ENCODE measurements at places on chromosomes 5 and 9.

GRCh38 chr9:76904661-76905457, 1.1 kb downstream of the PRUNE2 start:
- DNase-seq, result no peak

DNA sequence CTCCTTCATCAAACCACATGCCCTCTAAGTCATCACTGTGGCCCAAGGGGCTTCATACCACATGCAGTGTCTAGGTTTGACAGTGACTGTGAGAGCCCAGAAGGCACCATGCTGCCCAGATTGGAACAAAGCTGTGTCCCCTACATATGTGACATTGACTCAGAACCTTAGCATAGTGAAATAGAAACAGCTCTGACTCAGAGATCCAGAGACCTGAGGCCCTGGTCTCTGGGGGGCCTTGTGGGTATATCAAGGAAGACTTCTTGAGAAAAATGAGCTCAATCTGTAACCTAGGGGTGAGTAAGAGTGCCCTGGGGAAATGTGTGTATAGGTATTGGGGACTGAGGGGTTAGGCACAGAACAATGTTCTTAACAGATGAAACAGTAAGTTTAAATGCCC, 7.1 kb upstream of the ENTREP1 start:
- DNase-seq, result no peak

DNA sequence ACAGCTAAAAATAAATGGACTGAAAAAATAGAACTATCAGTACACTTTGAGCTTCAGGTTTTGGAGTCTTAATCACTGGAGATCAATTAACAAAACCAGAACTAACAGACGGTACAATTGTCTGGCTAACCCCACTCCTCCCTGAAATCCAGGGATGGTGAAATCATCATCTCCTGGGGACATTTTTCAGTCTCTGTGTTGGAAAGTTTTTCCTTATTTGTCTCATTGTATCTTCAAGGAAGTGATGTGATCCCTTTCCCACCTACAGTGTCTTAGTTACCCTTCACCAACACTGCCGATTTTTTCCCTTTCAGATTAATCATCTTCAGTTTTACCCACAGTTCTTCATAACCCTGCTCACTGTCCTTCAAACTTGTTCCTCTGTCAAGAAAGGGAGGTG, 81.9 kb downstream of the MAP1B start:
- no peak for DNase-seq

- no peak for DNase-seq
Measured at GRCh38 chr9:78601957-78602565, 305.1 kb downstream of the PSAT1 start.

DNA sequence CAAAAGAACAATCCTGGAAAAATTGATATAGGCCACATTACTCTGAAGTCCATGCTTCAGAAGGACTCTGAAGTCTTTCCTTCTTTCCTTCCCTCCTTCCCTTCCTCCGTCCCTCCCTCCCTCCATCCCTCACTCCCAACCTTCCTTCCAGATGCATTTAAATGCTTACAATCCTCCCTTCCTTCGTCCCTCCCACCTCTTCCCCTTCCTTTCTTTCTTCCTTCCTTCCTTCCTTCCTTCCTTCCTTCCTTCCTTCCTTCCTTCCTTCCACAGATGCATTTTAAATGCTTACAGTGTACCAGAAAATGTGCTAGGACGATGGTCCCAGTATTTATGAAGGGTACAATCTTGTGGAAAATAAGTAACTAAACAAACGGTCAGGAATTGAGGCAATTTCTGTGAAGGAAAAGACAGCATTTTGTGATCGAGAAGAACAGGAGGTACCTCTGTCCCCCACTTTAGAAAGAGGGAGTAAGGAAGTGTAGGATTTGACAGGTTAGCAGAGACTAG, 181.3 kb upstream of the TUT7 start:
- no peak for DNase-seq

GRCh38 chr5:40381676-40382363, 297.9 kb upstream of the PTGER4 start:
- DNase-seq, result no peak

- no peak for DNase-seq
Measured at GRCh38 chr9:110626101-110626829, 42.3 kb upstream of the MUSK start.

DNA sequence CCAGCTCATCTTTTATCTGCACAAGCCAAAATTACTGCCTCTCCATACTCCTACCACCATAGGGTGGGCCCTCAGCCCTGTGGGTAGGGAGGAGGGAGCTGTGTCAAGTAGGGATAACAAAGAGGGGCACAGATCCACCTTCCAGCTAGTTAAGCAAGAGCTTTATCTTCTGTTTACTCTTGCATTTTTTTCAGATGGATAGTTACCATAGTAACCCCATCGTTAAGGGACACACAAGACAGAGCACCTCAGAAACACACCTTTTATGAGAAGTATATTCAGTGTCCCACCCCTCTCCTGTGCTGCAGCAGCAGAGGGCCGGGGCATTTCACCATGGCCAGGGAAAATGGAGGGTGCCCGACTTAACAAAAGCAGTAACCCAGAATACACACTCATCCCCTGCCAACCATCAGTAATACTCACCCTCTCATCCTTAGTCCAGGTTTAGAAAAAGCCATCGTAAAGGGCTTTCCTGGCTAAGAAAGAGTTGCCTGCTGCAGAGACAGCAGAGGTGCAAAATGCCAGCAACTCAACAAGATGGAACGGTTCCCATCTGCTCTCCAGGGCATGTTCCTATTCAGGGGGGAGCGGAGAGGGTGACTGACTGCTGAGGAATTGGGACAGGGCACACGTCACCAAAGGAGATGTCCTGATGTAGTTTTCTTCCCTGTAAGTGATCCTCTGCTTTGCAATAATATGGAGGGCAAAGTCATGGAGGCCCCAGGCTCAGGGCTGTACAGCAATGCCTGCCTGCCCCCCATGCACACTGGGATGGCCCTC, 25.1 kb downstream of the MACROH2A1 start:
- DNase-seq, result no peak

DNA sequence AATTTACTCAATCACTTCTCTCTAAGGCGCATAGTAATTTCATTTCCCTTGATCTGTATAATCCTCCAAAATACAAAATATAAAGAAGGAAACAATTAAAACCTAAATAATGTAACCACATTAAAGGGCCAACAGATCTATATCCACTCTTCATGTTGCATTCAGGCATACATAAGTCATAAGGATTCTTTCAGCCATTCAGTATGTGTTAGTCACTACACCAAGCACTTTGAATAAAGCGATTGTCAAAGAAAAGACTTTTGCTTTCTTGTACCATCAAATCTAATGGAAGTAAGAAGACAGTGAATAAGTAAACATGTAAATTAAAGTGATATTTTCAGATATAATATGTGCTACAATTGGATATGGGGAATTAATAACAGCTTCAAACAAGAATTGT, 569.2 kb upstream of the PTPRD start:
- no peak for DNase-seq

GRCh38 chr5:17157916-17158529, 59.4 kb upstream of the BASP1 start:
- DNase-seq, result no peak

DNA sequence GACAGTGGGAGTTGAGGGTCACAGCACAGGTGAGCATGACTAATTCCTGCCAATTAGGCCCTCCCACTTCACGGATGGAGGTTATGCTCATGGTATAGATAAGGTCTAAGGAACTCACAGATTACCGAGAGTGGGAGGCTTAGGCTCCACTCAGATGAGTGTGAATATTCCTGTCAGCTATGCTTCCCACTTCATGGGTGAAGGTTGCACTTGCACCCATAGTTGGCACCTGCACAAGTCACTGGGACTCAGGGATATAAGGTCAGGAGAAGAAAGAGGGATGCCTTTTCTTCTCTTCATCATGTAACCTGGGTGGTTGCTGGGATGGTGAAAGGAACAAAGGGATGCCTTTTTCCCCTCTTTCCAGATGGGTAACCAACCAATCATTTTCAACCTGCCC, 264.9 kb upstream of the TNC start:
- no peak for DNase-seq
